ENCODE measurements at places on chromosomes 16 and 17.

DNA sequence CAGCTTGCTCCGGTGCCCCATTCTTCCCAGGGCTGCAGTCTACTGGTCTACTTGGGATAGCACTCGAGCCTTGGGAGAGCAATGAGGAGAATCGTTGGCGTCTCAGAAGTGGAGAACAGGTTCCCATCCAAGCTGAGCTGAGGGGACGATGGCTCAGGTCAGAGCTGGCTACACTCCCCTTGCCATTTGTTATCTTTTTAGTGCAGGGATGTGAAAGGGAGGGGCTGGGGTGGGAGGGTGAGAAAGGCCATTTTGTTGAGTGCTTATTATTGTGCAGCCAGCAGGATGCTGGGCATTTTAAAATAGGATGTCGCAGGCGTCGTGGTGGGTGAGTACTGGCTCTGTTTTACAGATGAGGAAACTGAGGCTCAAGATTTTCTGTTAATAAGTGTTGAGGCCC lies 410.8 kb downstream of the SNX29 start:
- DNase-seq: no peak

- no peak for DNase-seq
Measured at GRCh38 chr17:8072729-8073461, 14.6 kb downstream of the ALOX12B start.

GRCh38 chr17:80356231-80356856 lies 58.6 kb upstream of the ENDOV start:
- no peak for DNase-seq

- no peak for DNase-seq
Measured at GRCh38 chr17:17120294-17120693, 78.0 kb downstream of the MPRIP start.

DNA sequence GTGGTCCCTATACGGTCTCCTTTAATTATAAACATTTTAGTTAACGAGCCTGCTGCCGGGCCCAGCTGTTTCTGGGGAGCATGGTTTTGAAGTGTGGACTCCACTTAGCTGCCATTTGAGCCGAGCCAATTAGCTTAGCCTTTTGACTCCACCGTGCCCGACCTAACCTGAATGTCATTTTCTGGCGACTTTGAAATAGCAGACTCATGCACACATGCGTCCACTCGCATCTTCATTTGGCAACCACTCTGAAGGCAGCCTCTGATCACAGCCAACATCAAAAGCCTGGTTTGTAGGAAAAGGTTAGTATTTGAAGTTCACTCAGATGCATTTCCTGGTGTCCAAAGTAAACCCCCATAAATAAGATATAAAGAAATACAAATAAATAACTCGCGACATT lies 16.8 kb downstream of the AXIN2 start:
- no peak for DNase-seq

DNA sequence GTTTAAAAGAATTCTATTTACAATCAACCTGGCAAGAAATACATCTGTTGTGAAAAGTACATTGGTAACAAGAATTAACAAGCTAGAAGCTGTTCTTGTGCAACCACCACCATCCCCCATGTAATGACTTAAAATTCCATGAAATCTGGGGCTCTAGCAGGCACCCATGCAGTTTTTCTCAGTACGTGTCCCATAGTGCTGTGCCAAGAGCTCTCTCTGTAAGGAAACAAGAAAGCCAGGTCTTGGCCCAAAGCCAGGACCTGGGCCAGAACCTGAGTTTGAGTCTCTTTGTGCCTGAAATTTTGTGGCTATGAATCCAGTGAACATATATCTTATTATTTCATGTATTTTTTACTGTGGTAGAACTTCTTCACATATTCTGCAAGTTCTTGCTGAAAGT lies 46.6 kb downstream of the NUP93 start:
- no peak for DNase-seq

DNA sequence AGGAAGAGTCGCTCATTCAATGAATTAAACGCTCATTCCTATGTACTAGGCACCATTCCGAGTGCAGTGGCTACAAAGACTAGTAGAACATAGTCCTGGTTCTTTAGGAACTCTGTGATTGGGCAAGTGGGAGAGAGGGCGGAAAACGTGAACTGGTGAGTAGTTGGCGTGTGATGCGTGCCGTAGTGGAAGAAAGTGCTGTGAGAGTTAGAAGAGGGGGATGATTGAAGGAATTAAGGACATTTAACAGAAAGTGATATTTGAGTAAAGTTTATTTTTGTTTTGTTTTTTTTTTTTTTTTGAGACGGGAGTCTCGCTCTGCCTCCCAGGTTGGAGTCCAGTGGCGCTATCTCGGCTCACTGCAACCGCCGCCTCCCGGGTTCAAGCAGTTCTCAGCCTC lies 7.9 kb upstream of the SLFN14 start:
- DNase-seq: no peak

DNA sequence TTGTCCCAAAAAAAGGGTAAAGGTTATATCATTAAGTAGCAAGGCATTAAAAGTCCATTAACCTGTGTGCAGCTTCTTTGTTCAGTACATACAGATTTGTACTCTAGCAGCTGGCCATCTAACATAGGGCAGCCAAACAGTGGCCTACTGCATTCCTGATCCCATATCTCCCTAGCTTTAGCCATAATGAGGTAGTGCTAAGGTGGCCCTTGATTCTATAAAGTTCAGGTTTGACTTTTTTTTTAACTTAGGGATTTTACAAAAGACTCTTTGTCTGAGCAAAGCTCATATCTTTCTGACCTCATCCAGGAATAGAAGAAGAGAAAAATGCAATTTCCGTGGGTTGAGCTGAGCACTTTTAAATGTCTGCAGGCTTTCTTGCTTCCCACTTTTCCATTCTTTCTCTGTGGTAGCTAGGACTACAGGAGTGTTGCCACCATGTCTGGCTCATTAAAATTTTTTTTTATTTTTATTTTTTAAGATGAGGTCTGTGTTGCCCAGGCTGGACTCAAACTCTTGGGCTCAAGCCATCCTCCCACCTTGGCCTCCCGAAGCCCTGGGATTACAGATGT lies 19.5 kb upstream of the CDC6 start:
- DNase-seq: peak; percentile 42

GRCh38 chr16:72191551-72191950 lies 19.6 kb upstream of the PMFBP1 start:
- no peak for DNase-seq

DNA sequence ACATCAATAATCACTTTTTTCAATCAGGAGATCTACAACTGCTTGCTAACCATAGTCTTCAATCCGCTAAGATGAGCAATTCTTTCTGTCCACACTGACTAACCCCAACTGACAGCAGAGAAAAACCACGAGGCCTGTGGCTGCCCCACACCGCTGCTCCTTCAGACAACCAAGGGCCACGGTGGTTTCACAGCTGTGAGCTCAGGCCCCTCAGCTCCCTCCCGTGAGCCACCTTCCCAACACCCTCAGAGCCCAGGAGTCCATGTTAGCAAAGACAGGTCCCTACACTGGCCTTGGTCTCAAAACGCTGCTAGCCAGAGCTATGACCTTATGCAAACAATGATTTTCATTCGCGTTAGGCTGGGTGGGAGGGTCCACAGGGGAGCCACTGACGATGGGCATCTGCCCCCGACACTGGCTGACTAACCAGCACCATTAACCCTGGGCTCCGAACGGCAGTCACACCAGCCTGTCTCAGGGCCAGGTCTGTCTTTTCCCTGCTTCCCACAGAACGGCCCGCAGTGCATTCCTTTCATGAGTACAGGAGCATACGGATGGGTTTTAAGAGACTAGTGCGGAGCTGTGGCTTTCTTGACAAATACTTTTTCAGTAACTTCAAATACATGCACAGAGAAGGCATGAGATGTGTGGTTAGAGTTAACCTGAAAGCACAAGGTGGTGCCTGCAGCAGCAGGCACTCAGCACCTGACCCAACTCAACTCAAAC lies 67.3 kb downstream of the ANKRD11 start:
- no peak for DNase-seq

- DNase-seq: no peak
Measured at GRCh38 chr17:31373150-31374093, 18.1 kb upstream of the RAB11FIP4 start.

- DNase-seq: no peak
Measured at GRCh38 chr16:14669776-14670175, 24.3 kb downstream of the PLA2G10 start.

DNA sequence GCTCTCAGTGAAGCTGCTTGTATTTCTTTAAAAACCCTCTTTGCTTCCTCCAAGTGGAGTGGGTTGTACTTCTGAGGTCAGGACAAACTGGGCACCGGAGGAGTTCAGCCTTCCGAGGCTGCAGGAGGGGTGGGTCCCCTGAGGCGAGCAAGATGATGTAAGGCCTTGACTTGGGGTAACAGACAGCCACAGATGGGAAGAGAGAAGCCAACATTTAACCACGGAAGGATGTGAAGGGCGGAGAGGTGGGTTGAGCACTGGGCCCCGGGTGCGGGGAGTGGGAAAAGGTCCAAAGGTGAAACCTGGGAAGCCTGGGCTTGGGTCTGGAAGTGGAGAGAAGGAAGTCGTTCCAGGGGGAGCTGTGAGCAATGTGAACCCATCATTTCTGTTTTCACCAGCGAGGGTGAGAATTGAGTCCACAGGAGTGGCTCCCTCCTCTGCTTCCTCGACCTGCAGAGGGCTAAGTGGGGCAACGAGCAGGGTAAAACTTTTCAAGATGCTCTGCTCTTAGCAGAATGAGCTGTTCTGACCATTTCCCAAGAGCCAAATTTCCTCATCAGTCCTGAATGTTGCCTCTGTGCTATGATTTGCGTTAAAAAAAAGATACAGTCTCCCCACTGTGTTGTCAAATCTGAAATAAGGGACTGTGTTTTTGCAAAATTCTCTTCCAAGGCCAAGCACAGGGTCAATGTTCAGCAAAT lies 137.7 kb upstream of the CRHR1 start:
- DNase-seq: peak; percentile 74

DNA sequence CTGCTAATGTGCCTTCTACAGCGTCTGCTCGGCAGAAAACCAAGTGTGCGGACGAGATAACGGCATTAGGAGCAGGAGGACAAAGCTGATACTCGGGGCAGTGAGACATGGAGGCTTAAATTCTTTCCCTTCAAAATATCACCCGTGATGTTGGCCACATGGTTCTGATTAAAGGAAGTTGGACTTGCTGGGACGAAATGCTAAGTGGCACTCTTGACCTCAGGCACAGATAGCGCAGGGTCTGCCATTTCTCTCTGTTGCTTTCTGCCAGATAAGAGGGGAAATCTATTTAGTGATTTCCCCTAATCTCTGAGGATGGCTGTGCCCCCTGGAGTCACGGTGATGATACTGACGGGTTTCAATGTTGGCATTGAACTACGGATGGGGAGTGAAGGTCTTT lies 509.6 kb upstream of the EEF2KMT start:
- DNase-seq: no peak

DNA sequence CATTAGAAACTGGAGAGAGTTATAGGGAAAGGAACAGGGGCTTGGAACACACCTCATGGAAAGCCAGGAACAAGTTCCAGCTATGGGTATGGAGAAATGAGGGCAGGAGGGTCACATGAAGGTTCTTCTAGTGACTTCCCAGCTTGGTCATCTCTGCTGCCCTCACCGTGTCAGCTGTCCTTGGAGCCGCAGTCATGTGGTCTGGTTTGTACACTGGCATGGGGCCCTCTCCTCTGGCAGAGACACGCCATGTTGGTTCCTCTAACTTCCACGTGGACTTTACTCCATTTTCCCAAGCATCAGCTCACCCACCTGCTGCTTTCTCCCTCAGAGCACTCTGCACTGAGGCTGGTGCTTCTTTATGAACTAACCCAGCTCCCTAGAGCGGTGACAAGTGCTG lies 26.3 kb downstream of the MPG start:
- no peak for DNase-seq

DNA sequence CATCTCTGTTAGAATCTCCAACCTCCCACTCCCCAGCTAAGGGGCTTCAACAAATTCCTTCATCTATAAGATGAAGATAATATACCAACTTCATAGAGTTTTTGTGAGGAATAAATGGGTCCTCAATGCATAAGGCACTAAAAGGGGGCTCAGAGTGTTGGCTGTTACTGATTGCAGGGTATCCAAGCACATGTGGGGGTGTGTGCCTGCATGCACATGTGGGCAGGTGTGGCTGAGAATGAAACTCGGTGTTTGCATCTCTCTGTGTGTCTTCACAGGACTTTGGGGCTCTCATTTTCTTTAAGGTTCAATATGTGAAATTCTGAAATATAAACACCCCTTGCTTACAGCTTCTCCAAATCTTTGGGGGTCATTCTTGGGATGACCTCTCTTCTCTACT lies 4.1 kb upstream of the PPP1R9B start:
- DNase-seq: no peak

DNA sequence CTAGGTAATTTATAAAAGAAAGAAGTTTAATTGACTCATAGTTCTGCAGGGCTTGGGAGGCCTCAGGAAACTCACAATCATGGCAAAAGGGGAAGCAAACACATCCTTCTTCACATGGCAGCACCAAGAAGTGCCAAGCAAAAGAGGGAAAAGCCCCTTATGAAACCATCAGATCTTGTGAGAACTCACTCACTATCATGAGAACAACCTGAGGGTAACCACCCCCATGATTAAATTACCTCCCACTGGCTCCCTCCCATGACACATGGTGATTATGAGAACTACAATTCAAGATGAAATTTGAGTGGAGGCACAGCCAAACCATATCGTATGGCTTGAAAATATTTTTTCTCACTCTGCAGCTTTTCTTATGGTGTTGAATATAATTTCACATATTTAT lies 151.7 kb downstream of the ANKFN1 start:
- no peak for DNase-seq

DNA sequence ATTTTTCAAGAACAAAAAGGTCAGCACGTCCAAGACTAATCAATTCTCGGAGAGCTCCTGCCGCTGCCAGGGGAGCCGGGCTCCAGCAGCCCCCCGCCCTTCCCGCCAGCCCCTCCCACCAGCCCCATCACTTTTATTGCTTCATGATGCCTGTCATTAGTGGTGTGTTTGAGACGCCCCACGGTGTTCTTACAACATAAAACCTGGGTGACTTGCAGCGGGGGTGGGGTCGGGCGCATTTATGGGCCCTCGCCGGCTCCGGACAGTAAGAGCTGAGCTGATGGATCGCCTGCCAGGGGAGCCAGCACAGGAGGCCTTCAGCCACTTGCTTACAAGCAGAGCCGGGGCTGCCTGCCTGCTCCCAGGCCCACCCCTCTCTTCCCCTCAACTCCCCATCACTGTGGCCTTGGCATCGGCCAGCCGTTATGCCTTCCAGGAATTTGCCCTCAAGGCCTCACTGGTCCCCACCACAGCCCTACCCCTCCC lies 82.9 kb upstream of the CBX4 start:
- DNase-seq: no peak

DNA sequence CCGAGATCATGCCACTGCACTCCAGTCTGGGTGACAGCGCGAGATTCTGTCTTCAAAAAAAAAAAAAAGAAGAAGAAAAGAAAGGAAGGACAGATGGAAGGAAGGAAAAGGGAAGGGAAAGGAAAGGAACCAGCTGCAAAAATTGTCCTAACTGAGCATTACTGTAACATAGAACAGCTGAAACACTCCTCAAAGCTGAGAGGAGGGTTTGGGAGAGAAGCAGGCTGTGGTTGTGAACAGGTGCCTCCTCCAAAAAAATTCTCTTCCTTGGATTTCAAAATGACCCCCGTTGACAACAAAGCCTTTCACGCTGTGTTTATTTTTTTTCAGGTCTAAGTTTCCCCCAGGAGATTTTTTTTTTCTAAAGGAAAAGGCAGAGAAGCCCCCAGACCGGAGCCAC lies 541.4 kb downstream of the WWOX start:
- DNase-seq: no peak

Data from lower leg skin (tissue), 4 donors.